ENCODE measurements at places on chromosomes 5 and 9. TPM values are rescaled to one million over a fixed set of nuclear protein-coding genes. Genes with fewer than 3 reads are reported as not detected.
A peak's percentile ranks its signal among the peaks of the same experiment; 100 is the strongest.

DNA sequence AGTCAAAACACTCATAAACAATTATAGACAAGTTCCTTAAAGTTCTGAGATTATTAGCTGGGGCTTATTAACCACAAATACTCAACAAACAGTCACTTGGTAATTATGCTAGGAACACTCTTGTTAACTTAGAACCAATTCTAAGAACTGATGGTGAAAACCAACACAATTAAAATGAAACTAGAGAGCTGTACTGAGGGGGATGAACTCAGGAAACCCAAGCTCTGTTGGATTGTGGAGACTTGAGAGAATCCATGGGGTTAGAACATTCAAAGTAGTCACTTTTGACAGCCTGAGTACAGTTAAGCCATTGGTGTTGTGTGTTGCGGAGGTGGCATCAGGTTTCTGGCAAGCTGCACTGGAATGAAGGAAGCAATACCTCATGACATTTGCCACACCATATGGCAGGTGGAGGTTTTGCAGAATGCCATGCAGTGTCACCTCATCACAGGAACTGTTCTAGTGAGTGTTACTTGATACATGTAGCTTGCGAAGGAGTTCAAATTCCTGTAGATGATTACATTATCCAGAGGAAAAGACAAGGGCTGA lies 480.9 kb upstream of the CD180 start:
- no peak for DNase-seq

Gene CDH18
- 2.4 TPM for total RNA-seq

Gene ANKRD33B
- 2.2 TPM for total RNA-seq

GRCh38 chr9:135126451-135127187 lies 39.2 kb downstream of the OLFM1 start:
- DNase-seq, result no peak

Gene TMOD1
- total RNA-seq, result 2.4 TPM

Gene BICD2
- 32.9 TPM for total RNA-seq

Gene ITK
- 3.3 TPM for total RNA-seq

GRCh38 chr9:88183798-88184495 lies 45.7 kb upstream of the SPATA31C2 start:
- DNase-seq, result peak; percentile 33

Gene AK6
- total RNA-seq, result 33.1 TPM

Gene GCNT4
- total RNA-seq, result 2.8 TPM

Gene IRGM
- not detected for total RNA-seq

GRCh38 chr5:120461251-120461650 lies 2.8 kb upstream of the PRR16 start:
- peak; percentile 69 for DNase-seq

- DNase-seq, result no peak
These were observed 34.8 kb upstream of the NEURL1B start for GRCh38 chr5:172606156-172606785.

- no peak for DNase-seq
These were observed 174.5 kb downstream of the AOPEP start for GRCh38 chr9:94901019-94901363.

GRCh38 chr5:78487846-78488245 lies 127.4 kb downstream of the SCAMP1 start:
- no peak for DNase-seq

Gene ADAM19
- total RNA-seq, result 15.7 TPM

Gene GPR150
- 0.34 TPM for total RNA-seq

Data from lung (tissue), 17 donors.